ENCODE measurements at places on chromosomes 16 and 17.

DNA sequence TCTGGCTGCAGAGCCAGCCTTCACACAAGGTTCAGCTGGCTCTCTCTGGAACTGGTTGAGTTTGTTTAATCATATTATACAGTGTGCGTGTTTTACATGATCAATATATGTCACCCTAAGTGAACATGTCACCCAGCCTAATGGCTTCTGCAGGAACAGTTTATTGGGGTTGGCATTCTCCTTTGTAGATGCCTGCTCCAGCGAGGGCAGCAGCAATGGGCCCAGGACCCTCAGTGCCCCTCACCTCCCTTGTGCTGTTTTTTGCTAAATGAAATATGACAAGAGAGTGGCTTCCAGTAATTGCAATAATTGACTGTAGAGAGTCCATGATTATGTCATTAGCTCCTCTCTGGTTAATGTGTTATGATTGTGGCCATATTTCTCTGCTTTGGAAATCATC is 387.2 kb downstream of the TMEM114 start:
- DNase-seq = no peak

DNA sequence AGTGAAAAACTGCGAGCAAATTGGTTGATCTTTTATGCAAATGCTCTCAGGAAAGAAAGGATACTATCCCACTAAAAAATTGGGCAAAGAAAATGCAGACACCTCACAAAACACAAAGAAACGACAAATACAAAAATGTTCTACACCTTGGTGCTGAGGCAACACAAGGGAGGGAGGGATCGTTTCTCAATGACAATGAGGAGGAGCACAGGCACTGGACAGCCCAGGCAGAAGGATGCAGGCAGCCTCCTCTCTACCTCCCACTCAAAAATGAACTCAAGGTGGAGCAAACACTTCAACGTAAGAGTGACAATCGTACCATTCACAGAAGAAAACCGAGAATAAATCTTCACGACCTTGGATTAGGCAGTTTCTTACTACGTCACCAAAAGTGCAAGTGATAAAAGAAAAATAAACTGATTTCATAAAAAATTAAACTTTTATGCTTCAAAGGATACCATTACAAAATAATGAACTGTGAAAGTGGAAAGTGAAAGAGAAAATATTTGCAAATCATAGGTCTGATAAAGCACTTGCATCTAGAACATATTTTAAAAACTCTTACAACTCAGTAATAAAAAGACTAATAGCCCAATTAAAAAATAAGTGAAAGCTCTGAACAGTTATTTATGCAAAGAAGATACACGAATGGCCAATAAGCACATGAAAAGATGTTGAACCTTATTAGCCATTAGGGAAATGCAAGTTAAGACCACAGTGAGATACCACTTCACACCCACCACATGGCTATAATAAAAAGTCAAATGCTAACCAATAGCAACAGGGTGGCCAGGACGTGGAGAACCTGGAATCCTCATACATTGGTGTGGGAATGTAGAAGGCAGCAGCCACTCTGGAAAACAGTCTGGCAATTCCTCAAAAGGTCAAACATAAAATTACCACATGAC is 80.8 kb upstream of the TRAP1 start:
- no peak for DNase-seq

- no peak for DNase-seq
Measured at GRCh38 chr16:88744577-88745521, 38.5 kb downstream of the CTU2 start.

DNA sequence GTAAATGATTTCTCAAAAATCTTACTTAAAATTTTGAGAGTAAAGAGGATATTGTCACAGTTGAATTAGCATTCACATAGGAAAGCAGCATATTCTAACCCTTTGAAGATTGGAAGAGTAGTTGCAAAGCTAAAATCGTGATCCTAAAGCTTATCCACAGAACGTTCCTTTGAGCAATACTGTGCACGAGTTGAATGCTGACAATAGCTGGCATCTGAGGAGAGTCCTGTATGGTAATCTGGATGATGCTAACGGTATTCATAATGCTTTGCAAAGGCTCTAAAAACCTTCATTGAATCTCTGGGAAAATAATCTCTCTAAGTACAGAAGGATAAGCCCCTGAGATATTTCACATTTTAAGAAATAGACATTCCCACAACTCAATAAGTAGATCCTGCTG is 354.6 kb downstream of the CDH8 start:
- DNase-seq = no peak

DNA sequence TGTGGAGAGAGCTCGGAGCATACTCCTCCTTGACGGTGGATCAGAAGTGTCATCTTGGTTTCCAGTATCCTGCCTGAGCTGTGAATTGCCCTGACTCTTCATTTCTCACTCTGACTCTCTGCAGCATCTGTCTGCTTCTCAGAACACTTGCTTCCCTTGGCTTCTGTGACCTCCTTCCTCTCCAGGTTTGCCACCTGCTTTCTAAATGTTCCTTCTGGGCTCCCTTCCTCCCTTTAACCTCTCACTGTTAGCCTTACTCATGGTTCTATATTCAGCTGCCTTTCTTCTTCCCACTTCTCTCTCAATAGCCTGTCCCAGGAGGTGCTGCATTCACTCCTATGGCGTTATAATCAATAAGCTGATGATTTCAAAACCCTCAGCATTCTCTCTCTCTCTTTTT is 11.2 kb upstream of the PRKAR1A start:
- DNase-seq = no peak

DNA sequence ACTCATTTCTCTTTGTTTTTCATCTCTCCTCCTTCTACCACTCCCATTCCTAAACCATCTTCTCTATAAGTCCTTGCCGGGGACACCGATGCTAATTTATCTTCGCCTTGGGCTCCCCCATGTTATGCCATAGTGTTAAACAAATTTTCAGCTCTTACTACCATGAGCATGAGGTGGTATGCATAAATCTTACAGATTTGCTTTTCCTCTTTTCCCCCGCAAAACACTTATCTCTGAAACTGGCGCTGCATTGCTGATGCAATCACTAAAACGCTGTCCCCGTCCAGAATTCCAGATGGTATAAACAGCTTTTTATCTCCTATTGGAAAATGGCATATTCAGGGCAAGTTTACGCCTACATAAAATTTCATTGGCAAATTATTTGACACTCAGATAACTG is 673.6 kb upstream of the CDH8 start:
- no peak for DNase-seq

GRCh38 chr17:40611840-40612474 is 35.7 kb downstream of the SMARCE1 start:
- DNase-seq = no peak

DNA sequence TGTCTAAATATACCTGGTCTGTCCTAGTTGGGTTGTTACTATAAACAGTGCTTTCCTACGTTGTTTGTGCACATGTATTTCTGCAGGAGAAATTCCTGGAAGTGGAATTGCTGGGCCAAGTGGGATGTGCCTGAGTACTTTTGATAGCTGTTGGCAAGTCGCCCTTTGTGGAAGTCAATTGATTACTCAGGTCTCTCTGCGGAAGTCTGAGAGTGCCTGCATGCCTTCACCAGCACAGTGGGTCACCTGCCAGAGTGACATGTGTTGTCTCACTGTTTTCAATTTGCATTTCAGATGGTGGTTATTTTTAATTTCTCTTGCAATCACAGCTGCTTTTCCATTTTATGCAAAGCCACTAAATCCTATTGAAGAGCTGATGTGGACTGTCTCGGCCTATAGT is 2.3 kb upstream of the MVD start:
- DNase-seq = no peak

GRCh38 chr16:57039148-57039812 is 49.9 kb downstream of the NLRC5 start:
- DNase-seq = no peak

- DNase-seq = no peak
Measured at GRCh38 chr17:14346801-14347200, 45.9 kb downstream of the HS3ST3B1 start.
